ENCODE measurements at places on chromosomes 16 and 17.

- peak; percentile 83 for DNase-seq
These were observed 353.1 kb downstream of the FOXL1 start for GRCh38 chr16:86931410-86931941.

DNA sequence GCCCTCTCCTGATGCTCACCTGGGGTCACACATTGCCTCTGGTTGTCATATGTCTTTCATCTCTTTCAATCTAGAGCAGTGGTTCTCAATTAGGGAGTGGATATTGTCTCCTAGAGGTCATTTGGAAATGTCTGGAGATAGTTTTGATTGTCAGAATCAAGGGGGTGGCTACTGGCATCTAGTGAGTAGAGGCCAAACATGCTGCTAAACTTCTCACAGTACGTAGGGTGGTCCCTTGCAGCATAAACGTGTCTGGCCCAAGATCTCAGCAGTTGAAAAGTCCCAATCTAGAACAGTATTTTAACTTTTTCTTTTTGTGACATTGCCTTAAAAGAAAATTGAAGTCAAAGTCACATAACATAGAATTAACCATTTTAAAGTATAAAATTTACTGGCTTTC is 30.5 kb upstream of the SLC5A10 start:
- no peak for DNase-seq

DNA sequence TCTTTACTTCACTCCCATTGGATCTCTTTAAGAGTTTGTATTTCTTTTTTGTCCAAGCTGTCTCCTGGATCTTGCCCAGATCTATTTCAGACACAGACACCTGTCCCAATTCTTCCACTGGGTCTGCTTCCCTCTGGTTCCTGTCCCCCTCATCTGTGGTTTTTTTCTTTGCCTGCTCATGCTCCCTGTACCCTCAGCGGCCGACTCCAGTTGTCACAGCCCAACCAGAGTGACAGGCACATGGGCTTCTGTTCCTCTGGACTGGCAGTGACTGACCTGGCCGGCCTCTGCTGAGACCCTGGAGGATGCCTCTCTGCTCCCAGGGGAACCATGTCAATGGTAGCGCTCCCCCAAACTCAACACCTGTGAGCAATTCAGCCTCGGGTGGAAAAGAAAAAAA is 142.6 kb downstream of the WSCD1 start:
- no peak for DNase-seq

- DNase-seq, result no peak
These were observed 44.4 kb downstream of the DNAH9 start for GRCh38 chr17:11642655-11643054.

- DNase-seq, result no peak
These were observed 577.8 kb downstream of the WWOX start for GRCh38 chr16:78677181-78677731.

- no peak for DNase-seq
These were observed 5.5 kb downstream of the SLC43A2 start for GRCh38 chr17:1623057-1623630.

GRCh38 chr17:62718429-62718828 is 89.7 kb downstream of the MARCHF10 start:
- DNase-seq, result no peak

- DNase-seq, result no peak
These were observed 9.9 kb downstream of the TMIGD1 start for GRCh38 chr17:30323895-30324319.

DNA sequence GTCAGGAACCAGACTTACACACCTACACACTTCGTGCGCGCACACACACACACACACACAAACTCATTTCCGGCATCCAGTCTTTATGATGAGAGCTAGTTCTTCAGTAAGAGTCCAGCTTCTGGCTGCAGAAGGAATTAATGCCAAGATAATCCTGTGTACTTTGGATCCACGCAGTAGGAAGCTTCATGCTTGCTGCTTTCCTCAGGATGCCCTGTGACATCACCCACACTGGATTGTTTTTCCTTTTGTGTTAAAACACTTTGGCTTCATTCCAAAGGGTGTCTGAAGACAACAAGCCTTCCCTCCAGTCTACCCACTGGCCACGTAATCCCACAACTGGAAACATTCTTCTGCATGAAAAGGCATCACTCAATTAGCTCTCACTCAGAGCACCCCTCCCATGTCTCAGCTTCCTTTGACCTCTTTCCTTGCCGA is 35.4 kb downstream of the KCNJ16 start:
- no peak for DNase-seq

DNA sequence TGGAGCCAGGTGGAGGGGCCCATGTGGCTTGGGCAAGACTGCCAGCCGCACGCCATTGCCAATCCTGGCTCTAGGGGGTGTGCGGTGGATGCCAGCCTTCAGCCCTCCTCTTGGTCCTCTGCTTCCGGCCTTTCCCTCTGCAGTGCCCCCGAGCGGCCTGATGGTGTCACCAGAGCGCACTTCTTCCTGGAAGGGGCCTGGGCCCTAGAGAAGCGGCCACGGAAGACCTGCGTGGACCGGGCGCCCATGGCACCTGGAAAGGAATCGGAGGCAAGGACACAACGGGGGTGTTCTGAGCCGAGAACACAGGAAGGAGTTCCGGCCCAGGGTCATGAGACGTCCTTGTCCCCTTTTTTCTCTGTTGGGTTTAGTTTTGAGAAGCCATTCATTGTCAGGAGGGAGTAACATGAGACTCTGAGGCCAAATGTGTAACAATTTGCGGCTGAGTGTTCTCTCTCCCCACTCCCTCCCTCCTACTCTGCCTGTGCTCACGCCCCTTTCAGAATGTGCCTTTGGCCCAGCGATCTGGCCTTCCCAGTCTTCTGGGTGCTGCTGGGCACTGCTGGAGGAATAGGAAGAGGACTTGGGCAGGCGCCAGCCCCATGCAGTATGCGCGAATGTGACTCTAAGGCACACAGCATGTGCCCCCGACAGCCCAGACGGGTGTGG is 92.8 kb downstream of the IRX3 start:
- DNase-seq, result peak; percentile 86

DNA sequence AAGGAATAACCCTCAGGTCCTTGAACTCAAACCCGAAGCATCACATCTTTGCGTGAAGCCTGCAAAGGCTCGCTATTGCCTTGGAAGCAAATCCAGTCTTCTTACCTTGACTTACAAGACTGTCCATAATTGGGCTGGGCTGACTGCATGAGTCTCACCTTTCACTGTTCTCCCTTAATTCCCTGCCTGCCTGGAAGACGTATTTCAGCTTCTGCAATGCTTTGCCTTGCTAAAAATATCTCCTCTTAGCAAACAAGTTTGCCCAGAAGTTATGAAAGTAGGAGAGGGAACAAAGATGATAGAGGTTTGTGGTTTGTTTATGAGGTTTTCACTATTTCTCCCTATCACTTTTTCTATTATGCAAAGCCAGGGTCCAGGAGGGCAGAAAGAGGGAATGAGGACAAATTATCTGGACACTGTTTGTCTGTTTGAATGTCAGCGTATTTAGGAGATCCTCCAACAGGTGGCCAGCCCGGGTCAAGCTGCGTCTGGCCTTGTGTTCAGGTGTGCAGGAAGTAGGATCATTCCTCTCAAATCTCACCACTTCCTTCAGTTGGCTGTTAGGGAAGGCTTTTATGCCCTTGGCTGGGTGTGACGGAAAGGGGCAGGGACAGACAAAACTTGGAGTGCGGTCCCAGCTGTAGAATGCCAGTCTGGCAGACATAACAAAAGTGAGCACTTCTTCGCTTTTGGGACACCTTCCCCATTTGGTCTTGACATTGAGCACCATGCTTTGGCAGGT is 488.9 kb downstream of the CDH13 start:
- DNase-seq, result no peak

DNA sequence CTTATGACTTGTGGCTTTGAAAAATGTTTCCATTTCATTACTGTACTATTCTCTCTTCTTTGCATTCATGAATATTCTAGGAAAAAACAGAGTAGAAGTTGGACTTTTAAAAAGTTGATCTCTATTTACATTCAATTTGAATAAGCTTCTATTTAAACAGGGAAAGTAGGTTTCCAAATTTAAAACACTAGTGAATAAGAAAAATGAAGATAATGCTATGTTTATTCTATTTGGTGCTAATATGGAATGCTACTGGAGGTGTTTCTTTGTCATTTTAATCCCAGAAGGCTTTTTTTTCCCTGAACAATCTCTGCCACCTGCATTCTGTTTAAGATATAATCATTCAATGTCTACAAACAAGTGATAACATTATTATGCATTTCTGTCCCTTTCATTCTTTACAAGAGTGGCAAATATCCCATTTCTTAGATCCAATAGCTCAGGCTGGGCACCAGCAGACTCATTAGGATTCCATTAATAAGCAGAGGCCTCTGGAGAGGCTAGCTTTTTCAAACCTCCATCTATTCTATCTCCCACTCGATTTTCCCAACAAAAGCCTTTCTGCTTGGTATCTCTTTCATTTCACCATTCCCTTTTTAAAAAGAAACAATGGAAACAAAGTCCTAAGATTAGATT is 1001.6 kb upstream of the CDH8 start:
- no peak for DNase-seq

Measured in AG08395 (cell line).